Hypothalamus (tissue), 51 donors: ENCODE measurements at places on chromosomes 6 and 20.
A peak's percentile ranks its signal among the peaks of the same experiment; 100 is the strongest.

GRCh38 chr6:74568861-74569260, 637.0 kb downstream of the COL12A1 start:
- DNase-seq, result no peak

DNA sequence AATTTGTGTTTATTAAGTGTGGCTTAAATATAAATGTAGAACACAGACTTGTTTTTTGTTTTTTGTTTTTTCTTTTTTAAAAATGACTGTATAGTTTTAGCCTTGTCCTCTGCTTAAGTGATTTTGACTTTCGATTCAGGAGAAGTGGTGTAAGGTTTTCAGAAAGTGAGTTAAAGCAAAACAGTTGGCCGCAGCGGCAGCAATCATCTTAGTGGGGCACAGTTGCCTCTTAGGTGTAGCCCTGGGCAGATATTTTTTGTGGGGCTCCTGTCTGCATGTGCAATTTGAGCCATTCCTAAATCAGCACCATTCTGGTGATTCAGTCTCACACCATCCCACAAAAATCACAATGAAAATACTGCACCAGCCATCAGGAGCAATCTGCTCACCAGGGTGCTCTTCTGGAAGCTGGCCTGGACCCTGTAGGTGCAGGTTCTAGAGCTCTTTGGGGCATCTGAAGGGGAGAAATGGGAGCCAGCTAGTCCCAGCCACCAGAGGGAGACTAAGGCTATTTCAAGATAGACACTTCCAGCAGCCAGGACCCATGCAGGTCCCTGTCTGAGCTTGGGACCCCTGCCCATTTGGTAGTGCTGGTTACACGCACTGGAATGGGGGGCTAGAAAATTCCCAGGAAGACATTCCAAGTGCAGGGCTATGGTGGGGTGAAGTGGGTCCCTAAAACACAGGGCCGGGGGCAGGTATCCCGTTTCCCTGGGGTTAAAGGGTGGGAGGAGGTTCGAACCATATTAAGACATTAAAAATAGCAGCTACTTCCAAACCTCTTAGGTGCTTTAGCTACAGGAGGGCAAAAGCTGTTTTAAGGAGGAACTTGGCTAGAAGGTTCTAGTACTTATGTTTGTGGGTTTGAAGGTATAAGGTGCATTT, 156.6 kb downstream of the NFATC2 start:
- DNase-seq, result no peak

DNA sequence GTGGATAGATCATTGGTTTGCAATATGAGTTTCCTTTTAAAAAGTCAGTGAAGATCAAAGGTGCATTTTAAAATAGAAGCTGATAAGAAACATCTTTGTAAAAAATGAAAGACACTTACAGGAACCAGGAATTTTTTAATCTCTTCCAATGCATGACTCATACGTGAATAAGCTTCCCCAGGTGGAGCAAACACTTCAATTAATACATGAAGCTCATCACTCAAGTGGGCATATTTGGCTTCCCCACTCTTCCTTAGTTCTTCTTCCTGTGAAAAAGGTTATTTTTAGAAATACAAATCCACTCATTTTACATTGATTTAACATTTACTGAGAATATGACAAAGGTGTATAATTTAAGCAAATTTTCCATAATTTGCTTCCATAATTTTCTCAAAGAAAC, 308.1 kb downstream of the KHDRBS2 start:
- no peak for DNase-seq

- DNase-seq, result no peak
Measured at GRCh38 chr20:59940956-59941294, 736 bp downstream of the FAM217B start.

GRCh38 chr20:53187392-53188068, 215.4 kb downstream of the TSHZ2 start:
- no peak for DNase-seq

GRCh38 chr6:158361961-158362669, 49.9 kb downstream of the TULP4 start:
- DNase-seq, result no peak

DNA sequence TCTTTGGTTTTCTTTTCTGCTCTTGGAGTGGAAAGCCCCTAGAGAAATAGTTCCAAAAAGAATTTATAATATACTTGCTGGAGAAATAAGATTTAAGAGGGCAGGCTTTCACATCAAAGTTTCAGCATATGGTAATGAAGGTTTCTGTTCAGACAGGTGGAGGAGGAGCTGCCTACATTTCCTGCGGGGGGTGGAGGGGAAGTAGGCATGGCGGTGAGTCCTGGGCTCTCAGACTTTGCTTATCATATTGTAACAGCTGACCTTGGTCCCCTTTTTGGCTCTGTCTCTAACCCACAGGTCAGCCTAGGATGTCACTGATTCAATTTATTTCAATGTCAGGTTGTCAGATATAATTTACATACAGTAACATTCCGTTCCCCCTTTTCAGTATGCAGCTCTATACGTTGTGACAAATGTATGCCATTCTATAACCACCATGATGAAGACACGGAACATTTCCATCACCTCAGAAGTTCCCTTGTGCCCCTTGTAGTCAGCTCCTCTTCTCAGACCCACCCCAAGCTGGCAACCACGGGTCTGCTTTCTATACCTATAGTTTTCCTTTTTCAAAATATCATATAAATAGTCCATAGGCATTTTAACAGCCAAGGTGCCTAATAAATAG, 77.6 kb upstream of the GGTLC1 start:
- DNase-seq, result no peak

- no peak for DNase-seq
Measured at GRCh38 chr6:15473741-15474161, 189.1 kb downstream of the DTNBP1 start.

DNA sequence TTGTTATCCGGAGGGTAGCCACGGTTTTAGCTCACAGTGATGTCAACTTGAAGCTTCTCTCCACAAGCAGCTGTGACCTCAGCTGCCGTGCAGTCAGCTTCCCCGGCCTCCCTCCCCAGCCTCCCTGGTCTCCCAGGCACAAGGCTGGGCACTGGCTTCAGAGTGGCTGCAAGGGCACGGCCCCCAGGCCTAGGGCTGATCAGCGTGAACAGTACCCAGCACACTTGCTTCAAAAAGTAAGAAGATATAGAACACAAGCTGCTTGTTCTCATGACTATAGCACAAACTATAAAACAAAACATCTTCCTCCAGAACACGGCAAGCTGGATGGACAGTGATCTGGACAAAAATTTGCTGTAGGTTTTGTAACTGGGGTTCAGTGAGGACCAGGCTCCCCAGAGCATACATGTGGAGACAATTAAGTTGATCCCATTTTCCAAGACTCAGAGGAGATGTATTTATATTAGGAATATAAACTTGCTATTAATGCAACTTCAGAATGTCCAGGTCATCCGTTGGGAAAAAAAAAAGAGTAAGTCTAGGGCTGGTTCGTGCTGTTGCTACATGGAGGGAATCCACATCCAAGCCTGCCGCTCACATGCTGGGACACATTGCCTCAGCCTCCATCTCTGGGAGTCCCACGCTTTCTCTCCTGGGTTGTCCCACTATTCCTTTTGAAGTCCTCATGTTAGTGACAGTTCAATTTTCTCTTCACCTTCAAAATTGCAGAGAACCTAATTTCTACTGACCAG, 199.4 kb upstream of the THBS2 start:
- no peak for DNase-seq

DNA sequence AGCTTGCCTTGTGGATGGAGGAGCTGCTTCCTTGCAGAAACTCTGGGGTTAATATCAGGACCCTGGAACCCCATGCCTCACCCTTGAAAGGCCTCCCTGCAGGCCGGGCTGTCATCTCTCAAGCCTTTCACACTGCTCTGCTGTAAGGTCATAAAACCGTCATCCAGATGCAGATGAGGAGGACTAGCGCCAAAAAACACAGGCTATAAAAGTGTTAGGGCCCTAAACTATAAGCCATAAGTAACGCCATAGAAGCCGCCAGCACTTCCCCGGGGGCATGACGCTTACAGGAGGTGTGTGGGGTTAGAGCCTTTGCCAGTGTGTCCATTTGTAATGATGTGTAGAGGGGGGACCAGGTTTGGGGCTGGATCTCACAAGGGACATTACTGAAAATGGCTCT, 47.6 kb downstream of the CDH4 start:
- no peak for DNase-seq

DNA sequence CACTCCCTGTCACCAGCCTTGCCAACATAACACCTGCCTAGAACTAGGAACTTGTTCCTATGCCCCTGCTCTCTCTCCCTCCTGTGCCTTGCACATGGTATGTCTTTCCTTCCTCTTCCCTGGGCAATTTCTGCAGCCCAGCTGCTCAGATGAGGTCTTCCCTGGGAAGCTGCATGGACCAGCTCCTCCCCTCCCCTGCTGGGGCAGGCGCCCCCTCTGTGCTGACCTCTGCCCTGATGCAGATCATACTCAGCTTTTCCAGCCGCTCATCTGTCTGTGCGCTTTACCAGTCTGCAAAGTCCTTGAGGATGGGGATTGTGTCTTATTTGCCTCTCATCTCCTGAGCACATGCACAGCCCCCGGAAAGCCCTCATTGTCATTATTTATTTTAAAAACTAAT, 161.8 kb downstream of the SCML4 start:
- DNase-seq, result no peak

DNA sequence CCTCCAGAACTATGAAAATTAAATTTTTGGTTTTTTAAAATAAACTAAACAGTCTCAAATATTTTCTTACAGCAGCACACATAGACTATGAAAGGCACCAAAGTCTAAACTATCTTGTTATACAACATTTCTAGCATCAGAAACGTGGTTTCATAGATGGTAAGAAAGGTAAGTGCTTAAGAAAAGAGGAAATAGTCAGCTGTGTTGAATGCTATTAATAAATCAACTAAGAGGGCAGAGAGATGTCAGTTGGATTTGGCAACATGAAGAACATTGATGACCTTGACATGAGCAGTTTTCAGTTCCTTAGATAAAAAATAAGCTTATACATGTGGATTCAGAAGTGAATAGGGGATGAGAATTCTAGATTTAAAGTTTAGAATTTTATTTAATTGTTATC, 113.6 kb downstream of the RFX6 start:
- no peak for DNase-seq

GRCh38 chr6:68760485-68760884, 125.4 kb downstream of the ADGRB3 start:
- no peak for DNase-seq

- DNase-seq, result no peak
Measured at GRCh38 chr6:3919130-3919628, 70.0 kb downstream of the FAM50B start.

DNA sequence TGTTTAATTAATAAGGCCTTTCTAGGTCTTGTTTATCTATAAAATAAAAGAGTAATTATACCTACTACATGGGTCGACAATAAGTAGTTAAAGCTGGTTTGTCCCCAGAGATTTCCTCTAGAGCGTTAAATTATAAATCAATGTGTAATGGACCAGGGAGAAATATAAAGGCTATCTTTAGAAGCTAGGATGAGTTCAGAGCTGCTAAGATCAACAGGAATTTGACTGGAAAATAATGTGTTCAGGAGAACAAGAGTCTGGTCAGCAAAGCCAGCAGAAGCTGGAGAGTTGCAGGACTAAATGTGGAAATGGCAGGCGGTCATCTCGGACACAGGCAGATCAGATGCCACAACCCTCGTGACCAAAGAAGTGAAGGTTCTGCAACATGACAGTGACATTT, 428.8 kb downstream of the EPM2A start:
- DNase-seq, result no peak

DNA sequence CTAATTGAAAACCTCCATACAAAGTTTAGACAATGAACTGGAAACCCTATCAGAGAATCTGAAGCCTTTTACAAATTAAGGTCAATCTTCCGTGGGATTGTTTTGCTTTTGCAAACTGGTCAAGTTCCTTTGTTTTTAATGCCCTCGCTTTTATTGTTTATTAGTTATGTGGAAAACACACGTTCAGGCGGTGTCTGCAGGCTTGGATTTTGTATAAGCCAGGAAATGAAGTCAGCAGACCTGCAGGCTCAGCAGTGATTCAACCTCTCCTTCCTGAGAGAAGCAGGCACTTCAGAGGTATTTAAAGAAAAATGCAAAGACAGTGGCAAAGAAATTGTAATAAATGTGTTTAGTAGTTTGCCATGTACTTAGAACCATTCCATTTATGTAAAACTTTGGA, 103.4 kb upstream of the PDE10A start:
- DNase-seq, result no peak

DNA sequence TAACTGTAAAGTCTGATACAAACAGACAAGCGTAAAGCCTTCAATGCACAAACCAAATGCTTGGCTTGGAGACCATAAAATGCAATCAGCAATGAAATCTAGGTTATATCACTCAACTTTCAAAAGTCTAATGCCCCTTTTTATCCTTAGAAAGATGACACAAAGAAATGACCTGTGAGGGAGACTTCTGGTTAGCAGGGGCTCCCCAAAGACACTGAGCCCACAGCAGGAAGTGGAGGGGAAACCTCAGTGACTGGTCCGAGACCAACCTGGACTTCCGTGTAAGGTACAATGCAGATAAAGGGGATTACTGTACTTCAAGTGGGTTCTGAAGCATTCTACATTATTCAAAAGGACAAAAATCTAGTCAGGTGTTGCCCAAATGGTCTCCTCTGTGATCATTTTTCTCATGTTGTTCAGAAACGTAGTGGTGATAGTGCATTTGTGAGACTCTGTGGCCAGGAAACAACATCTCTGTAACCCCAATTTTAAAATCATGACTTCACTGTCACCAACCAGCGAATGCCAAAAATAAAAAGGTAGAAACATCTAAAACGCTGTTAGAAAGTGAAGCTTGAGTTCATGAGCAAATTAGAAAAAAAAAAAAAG, 88.2 kb downstream of the HIVEP2 start:
- no peak for DNase-seq

GRCh38 chr6:21220271-21220987, 373.1 kb upstream of the SOX4 start:
- no peak for DNase-seq

- DNase-seq, result no peak
Measured at GRCh38 chr20:9668381-9668780, 154.0 kb downstream of the LAMP5 start.

DNA sequence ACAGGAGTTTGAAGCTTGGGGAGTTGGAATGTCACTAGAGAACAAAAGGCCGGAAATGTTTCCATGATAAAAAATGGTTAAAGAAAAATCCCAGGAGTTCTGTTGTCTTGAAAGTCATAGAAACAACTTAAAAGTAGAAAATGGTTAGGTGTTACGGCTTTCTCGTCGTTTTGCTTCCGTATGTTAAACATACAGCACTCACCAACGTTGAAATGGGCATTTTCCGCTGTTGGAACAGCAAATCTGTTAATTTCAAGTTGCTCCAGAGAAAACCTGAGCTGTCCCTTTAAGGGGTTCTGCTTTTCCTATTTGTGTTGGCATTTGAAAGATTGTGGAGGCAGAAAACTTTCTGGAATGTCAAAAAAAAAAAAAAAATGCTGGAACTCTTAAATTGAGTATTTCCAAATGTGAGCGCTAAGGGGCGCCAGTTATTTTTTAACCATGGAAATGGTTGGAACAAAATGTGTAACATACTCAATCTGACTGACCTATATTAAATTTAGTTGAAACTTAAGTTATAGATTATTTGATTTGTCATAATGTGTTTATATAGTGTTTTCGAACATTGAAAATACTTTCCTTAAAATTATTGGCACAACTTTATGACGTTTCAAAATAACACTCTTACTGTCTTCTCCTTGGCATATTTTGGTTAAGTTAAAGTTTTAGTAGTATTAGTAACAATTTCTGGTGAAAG, 2.2 kb downstream of the QKI start:
- peak; percentile 77 for DNase-seq

- no peak for DNase-seq
Measured at GRCh38 chr6:126614642-126615504, 275.0 kb downstream of the CENPW start.
